Panc1 (cell line): ENCODE measurements at places on chromosomes 3 and 15. TPM values are rescaled to one million over a fixed set of nuclear protein-coding genes. Genes with fewer than 3 reads are reported as not detected.

IL5RA gene
- total RNA-seq, result not detected

GHSR gene
- total RNA-seq, result not detected

ATP8B4 gene
- not detected for total RNA-seq

AP3B2 gene
- 0.95 TPM for total RNA-seq

PAQR9 gene
- 0.36 TPM for total RNA-seq

TGM5 gene
- not detected for total RNA-seq

ILDR1 gene
- not detected for total RNA-seq

POLR2H gene
- 156 TPM for total RNA-seq

CCR4 gene
- total RNA-seq, result 0.10 TPM

EEF1AKMT4 gene
- 10.7 TPM for total RNA-seq

GALNT15 gene
- total RNA-seq, result 0.10 TPM

TRPM1 gene
- total RNA-seq, result not detected

GOLGA8T gene
- not detected for total RNA-seq
